Colonic mucosa (tissue), 4 donors: ENCODE measurements at places on chromosomes 6 and 20. TPM values are rescaled to one million over a fixed set of nuclear protein-coding genes. Genes with fewer than 3 reads are reported as not detected.

The DCBLD1 gene
- 17.2 TPM for total RNA-seq

GRCh38 chr6:140320081-140321080, 945.9 kb upstream of the CITED2 start:
- no peak for DNase-seq

GRCh38 chr6:116158641-116159040, 32.7 kb upstream of the COL10A1 start:
- DNase-seq = no peak

DNA sequence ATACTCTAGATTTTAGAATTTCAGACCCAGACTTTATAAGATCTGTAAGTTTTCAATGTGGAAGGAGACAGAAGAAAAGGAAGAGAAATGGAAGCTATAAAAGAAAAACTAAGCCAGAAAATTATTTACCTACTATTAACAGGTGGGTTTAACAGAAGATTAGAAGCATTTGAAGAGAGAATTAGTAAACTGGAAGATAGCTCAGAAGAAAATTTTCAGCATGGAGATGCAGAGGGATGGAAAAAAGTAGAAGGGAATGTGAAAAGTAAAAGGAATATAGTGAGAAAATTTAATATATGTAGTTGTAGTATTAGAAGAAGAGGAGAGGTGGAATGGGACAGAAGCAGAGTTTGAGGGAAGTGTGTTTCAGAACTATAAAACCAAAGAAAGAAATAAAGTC, 56.1 kb downstream of the QKI start:
- DNase-seq = no peak

DNA sequence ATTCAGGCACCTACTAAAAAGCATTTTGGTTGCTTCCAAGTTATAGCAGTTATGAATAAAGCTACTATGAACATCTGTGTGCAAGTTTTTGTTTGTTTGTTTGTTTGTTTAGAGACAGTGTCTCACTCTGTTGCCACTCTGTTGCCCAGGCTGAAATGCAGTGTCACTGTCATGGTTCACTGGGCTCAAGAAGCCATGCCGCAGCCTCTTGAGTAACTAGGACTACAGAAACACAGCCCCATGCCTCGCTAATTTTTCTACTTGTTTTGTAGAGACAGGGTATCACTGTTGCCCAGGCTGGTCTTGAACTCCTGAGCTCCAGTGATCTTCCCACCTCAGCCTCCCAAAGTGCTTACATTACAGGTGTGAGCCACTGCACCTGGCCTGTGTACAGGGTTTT, 795.9 kb downstream of the EPHA7 start:
- DNase-seq = no peak

GRCh38 chr6:118844915-118845314, 49.0 kb upstream of the ASF1A start:
- no peak for DNase-seq

The TRIM31 gene
- 44.4 TPM for total RNA-seq

The FBXO5 gene
- total RNA-seq = 7.4 TPM

DNA sequence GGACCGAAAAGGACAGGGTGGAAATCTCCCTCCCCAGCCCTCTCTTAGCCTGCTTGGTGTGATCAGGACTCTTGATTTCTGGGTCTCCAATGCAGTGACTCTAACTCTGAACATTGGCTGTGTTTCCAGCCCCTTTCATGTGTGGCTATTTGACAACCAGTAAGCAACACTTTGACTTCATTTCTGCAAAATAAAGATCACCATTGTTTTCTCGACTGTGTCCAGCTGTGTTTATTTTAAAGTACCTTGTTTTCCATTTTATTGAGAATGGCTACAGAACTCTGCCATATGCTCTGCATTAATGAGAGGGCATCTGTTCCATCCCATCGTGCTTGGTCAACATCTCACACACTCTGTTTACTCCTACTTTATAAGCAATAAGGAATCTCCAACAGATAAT, 60.9 kb upstream of the TAGAP start:
- no peak for DNase-seq

GRCh38 chr6:5639193-5639592, 367.5 kb downstream of the NRN1 start:
- no peak for DNase-seq

- DNase-seq = no peak
These were observed 48.9 kb downstream of the SLC2A12 start for GRCh38 chr6:134003542-134003951.
